ENCODE measurements at places on chromosomes 6 and 20.

DNA sequence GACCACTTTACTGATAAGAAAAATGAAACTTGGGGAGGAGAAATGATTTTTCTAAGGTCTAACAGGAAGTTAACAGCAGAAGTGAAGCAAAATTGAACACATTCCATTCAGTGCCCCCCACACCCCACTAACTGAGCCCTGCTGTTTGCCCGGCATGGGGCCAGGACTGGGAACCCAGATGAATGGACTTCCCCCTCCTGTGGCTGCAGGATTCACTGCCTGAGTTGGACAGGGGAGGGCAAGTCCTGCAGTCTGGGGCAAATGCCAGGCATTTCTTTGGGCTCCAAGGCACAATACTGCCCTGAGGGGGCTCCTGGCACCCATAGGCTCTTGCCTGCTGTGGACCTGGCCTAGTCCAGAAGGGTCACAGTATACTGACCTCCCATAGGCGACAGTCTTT lies 28.3 kb downstream of the FYN start:
- no peak for DNase-seq

DNA sequence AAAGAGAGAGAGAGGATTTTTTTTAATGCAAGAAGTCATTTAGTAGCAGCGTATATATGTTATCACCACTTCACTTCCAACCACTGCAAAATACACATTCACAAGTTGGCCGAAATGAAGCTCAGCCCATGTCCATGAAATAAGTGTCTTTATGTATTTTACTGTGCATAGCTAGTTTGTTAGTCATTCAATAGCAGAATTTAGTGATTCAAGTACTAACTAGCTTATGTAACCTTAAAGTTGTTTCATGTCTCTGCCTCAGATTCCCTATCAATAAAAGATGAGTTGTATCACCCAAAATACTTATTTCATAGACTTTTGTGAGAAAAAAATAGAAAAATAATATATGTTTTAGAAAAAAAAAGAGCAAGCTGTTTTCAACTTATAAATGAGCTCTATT lies 153.7 kb upstream of the PRDM1 start:
- no peak for DNase-seq

GRCh38 chr20:7703551-7703961 lies 236.7 kb downstream of the HAO1 start:
- no peak for DNase-seq

DNA sequence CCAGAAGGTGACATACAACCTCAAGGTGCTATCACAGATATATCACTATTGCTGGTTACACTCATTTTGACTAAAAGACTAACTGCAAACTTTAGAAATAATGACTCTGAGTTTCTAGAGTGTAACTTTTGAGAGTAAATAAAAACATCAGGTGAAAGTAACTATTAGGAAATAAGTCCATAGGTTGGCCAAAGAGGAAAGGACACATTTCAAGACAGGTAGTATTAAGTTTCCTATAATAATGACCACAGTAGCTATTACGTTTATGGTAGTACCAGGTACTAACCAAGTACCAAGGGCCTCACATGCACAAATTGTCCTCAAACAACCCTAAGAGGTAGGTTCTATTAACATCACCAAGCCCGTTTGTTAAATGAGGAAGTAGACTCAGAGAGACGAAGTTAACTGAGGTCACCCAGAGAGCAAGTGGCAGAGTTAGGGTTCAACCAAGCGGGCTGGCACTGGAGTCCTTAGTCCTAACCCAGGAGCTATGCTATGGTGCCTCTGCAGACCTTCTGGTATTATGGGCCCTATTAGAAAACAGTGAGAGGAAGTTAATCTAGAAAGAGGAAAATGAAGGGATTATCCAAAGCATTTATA lies 36.8 kb downstream of the HEBP2 start:
- DNase-seq, result no peak

DNA sequence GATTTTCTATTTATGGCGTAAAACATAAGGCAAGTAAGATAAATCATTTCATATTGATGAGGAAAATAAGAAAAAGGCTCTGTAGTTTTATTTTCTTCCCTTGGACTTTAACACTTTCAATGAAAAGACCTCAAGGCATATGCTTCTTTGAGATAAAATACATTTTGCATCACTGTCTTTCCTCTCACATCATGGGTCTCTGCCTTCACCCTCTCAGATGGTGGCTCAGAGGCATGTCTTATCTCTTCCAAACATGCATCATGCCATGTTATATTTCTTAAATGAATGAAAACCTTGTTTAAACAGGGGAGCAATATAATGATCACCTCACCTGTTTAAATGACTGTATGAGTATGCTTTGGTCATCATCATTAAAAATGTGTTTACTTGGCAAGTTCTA lies 59.3 kb downstream of the PRL start:
- DNase-seq, result no peak

DNA sequence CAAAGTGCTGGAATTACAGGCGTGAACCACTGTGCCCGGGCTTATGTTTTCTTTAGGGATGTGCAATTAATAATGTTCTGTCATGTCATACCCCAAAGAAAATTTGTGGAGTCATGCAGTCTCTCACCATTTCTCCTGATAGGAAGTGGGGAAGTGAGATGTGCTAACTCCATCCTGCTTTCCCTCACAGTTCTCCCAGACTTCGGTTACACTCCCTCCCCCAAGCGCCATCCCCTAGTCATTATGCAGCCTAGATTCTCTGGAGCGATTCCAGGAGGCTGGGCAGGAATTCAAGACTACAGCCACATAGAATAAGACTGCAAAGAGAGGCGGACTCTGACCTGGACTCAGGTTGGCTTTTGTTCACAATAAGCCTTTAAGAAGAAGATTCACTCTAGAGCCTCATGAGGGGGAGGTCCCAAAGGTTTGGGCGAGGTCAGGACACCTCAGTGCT lies 271.4 kb downstream of the ALDH8A1 start:
- DNase-seq, result no peak

DNA sequence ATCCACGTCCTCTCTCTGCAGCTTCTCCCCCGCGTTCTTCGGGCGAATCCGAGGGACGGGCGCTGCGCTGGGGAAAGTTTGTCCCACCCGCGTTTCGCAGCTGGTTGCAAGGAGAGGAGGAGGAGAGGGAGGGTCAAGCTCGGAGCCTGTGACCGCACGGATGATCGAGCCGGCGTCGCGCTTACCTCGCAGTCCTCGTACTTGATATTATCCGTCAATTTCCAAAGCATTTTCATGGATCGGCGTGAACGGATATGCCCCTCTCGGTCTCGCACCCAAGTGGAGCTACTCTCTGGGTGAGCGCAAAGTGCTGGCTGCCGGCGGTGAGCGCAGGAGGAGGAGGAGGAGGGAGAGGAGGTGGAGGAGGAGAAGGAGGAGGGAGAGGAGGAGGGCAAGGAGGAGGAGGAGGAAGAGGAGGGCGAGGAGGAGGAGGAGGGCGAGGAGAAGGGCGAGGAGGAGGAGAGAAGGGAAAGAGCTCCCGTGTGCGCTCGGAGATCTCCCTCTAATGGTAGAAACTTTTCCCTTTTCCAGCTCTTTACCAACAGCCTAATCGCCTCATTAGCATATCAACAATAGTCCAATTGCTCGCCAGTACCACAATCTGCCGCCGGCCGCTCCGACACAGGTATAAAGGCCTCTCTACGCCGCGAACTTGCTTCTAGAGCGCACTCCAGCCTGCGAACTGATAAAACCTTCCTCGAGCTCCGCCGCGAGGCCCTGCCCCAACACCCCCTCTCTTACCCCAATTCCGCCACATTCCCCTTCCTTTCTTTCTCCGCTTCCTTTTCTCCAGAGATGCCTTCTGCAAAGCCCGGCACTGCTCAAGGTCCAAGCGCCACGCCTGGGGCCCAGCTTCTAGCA lies at the start of gene TFAP2A:
Gene TFAP2A (minus strand): TSS at position 319 of the 861 bp plus-strand sequence. CDS start 83 bp downstream, at position 236.
- DNase-seq, result peak; percentile 83

DNA sequence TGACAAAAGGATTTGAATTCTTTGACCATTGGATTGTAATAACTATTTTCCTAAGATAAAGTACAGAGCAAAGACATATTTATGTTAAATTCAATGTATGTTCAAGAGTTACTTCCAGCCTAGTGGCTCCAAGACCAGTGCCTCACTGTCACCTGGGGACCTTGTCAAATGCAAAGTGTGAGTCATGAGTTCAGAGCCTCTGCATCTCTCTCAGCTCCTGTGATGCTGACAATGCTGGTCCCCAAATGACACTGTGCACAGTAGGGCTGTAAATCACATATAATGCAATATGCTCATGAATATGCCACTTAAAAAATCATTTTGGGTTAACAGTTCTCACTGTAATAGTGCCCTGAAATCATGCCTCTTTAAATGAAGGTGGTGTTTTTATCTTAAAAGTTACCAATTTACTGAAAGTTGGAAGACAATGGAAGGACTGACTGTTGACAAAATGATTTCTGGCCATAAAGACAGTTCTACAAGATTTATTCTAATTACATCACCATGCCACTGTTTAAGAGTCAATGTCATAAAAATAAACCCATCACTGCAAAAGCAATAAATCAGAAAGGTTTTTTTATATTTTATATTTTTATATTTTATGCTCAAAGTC lies 62.1 kb downstream of the NRSN1 start:
- DNase-seq, result no peak

GRCh38 chr20:38132910-38133501 lies 32.1 kb downstream of the TGM2 start:
- no peak for DNase-seq

DNA sequence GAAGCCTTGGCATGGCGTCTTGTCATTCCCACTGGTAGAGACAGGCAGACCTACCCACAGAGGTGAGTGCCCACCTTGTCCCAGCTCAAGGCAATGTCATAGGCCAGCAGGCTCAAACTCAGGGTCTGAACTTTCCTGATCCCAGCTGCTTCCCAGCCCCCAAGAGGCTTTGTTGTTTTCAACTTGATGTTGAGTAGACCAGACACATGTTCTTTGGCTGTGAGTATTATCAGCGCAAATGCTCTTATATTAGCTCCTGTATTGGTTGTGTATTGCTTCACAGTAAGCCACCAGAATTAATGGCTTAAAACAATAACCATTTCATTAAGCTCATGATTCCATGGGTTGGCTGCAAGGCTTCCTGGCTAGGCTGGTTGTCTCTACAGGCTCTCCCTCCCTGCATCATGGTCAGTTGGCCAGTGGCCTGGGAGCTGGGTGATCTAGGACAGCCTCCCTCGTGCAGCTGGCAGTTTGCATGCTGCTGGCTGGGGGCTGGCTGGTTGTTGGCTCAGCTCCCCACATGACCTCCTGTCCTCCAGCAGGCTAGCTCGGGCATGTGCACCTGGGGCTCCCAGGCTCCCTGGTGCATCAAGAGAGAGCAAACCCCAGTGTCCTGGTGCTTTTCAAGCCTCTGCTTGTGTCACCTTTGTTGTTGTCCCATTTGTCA lies 21.6 kb downstream of the TOX2 start:
- no peak for DNase-seq

DNA sequence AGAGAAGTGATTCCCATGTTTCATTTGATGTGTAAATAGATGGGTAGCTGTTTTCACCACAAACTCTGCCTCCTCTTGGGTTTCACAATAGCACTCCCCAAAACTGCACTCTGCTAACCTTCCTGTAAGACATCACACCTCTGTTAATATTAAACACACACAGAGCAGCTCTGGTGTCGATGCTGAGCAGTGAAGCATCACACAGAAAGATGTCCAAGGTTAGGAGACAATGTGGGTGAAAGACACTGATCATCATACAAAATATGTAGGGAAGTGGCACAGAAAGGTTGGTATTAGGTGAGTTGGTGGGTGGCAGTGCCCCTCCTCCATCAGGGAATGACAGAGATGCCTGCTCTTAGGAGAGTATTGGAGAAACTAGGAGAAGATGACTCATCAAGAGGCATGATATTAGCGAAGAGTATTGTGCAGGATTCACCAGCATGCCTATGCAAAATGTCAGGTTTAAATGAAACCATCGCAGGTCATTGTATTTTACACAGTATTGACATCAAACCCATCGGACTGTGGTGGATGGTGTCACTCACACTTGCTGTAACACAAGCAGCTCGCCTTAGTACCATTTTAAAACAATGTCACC lies 199.7 kb downstream of the TBXT start:
- DNase-seq, result no peak

GRCh38 chr6:34529665-34530327 lies 26.3 kb downstream of the SPDEF start:
- DNase-seq, result no peak

GRCh38 chr6:44084231-44085014 lies 42.8 kb downstream of the MRPL14 start:
- no peak for DNase-seq

DNA sequence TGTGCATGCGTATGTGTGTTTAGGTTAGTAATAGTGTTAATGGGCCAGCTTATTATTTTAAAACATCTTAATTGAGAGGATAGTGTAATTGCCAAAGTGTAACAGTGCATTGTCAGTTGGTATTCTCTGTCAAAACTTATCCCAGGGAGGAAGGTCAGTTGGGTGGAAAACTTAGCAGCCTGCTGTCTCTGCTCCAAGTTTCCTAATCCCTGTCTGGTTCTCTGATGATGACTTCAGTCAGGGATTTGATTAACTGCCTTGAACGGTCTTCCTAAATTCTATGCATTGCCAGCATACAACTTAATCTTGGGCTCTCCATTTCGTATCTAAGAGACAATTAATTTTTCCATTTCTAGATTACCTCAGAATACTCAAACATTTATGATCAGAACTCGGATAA lies 51.1 kb downstream of the L3MBTL3 start:
- no peak for DNase-seq

GRCh38 chr20:5085380-5085779 lies 34.4 kb downstream of the PCNA start:
- no peak for DNase-seq

GRCh38 chr6:54900666-54901065 lies 54.1 kb downstream of the FAM83B start:
- no peak for DNase-seq

- DNase-seq, result no peak
These were observed 458.7 kb upstream of the RUNX2 start for GRCh38 chr6:44869321-44869897.

DNA sequence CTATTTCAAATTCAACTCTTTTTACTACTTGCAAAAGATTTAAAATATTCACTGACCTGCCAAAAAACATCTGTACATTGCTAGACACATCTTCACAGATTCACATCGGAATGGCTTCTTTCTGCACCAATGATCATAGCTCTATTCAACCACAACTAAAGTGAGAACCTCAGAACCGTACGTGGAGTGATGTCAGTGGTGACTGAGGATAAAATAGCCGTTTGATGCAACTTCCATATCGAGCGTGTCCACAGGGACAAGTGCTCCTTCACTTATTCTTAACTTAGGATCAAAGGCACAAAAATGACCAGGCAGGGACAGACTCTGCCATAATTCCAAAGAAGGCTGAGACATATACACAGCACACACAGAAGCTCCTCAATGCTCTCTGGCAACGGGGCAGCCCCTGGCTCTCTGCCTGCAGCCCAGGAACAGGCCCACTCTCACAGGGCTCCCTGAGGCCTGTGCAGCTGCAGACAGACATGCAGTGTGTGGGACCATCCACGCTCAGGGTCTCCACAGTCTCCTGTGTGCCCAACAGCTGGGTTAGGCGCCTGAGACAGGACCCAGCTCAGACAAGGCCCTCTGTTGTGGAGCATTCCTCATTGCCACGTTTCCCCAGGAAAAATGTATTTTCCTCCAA lies 22.8 kb downstream of the FYN start:
- DNase-seq, result no peak

GRCh38 chr6:9401960-9402359 lies 966.6 kb upstream of the SLC35B3 start:
- DNase-seq, result no peak

All from epithelial cell of prostate (primary cell).